ENCODE measurements at places on chromosomes 6 and 20.

GRCh38 chr20:10573273-10573950 lies 100.4 kb downstream of the JAG1 start:
- DNase-seq = no peak

DNA sequence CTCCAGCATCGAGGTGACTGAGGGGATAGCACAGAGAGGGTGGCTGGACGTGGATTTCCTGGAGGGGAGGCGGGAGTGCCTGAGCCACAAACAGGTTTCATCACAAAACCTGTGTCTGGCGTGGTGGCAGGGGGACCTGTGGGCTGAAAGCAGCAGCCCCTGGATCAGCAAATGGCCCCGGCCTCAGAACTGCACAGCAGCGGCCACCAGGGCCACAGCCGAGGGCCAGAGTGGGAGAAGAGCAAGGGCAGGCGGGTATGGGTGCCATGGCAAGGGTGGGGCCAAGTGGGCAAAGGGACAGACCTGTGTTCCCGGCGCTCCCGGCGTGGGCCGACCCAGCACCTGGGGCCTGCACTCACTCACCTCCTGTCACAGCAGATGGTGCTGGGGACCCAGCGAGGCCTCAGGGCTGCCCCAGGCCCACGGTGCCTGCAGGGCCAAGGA lies 19.0 kb downstream of the NTSR1 start:
- no peak for DNase-seq

GRCh38 chr6:27752038-27752885 lies 159.9 kb downstream of the OR2B2 start:
- peak; percentile 88 for DNase-seq

DNA sequence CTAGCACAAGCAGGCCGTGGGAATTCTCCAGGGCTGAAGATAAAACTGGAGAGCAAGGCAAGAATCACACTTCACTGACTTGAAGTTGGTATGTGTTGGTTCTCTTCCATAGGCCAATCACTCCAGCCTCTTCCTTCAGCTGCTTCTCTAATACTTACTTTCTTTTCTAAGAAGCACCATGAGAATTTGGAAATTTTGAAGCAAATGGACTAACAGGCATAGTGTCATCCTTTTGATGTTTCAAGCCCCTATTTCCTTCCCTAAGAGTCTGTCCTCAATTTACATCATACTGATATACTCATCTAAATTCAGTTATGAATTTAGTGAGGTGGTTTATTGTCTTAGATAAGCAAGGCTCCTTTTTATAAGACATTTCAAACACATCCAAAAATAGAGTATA lies 24.0 kb downstream of the SLC26A8 start:
- DNase-seq = no peak

GRCh38 chr6:132314432-132314831 lies 86.8 kb downstream of the MOXD1 start:
- DNase-seq = no peak

Data from CD4-positive, alpha-beta T cell treated with Interferon alpha-2 for 1 hour (primary cell).